ENCODE measurements at places on chromosomes 16 and 17.

DNA sequence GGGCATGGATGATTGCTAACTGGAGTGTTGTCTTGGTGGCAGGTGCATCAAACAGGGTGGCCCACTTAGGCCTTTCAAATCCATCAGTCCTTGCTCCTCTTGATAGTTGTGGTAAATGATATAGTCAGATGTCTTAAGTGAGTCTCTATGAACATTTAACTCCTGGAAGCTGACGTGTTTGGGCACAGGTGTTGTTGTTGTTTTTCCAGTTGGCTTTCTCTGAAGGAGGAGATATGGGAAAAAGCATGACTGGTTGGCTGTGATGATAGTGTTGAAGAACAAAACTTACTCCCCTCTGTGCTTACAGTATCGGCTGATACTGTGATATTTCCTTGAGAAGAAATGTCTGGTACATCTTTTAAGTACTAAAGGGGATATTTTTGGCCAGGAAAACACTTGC is 18.0 kb downstream of the TNRC6A start:
- no peak for DNase-seq

- DNase-seq: no peak
Observed at GRCh38 chr17:65055708-65056638, 567 bp downstream of the GNA13 start.

DNA sequence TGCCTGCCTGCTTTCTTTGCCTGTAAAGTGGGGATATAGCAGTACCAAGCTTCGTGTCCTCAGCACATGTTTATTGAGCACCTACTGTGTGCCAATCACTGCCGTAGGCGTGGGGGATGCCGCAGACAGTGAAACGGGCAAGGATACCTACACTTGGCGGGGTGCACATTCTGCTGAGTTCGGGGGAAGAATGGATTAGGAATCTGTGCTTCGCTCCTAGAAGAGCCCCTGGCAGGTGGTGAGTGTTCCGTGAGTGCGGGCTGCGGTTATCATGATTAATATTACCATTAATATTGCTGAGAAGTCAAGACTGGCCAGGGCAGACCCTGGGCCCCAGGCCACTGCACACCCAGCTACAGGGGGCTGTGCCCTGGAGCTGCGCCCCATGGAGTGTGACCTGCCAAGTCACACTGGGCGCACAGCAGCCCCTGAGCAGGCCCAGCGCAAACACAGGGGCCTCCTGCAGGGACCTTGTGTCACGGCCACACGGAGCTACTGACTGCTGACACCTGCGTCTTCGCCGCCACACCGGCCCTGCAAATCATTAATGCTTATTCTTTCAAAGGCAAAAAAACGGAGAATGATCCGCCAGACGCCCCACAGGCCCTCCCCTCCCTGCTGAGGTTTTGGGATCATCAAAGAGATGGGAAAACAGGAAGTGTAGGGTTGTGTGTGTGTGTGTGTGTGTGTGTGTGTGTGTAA is 213.4 kb upstream of the GSE1 start:
- DNase-seq: no peak

DNA sequence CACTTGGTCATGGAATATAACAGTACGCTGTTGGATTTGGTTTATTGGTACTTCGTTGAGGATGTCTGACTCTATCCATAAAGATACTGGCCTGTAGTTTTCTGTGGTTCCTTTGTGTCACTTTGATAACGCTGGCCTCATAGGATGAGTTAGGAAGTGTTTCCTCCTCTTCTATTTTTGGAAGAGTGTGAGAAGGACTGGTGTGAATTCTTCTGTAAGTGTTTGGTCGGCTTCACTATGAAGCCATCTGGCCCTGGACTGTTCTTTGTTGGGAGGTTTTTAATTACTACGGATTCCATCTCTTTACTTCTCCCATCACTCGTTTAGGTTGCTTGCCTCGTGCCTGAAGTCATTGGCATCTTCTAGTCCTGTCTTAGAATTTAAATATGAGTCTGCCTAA is 117.3 kb downstream of the OR1D5 start:
- no peak for DNase-seq

- DNase-seq: no peak
Observed at GRCh38 chr17:73788111-73788510, 143.9 kb upstream of the SDK2 start.

DNA sequence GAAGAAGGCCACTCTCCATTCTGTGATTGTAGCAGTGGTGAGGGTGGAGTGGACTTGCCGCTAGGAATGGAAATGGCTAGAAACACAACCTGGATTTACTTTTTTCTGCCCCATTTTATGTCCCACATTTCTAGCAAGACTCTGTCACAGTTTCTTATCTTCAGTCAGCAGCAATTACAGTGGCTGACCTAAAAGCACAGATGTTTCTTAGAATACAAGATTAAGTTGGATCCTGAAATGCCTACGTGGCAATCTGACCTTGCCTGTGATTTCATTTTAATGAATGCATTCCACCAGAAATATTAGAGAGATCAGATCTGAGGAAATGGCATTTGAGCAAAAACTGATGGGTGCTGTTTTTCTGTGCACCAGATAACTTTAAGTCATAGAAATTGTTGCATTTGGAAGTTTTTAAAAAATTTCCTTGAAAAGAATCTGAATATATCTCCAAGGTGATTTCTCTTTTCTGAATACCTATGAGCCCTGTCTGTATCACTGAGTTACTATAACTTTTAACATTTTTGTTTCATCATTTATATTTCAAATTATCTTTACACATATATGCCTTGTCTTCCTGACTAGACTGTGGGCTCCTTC is 5.4 kb downstream of the HEATR3 start:
- DNase-seq: no peak

DNA sequence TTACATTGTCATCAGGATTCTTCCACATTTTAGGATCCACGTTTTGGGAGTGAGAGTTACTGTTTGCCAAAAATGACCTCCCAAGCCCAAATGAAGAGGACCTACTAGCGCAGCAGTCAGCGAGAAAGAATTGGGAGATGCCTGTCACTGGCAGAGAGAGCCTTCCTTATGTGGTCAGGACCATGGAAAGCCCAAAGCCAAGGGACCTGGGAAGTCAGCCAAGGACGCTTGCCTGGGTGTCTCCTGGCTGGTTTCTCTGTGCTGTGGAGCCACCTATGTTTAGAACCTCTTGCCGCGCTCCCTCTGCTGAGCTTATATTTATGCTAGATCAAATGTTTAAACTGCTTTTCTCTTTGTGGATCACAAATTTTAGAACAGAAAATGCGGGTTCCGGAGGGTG is 24.9 kb upstream of the RHBDL3 start:
- DNase-seq: no peak

DNA sequence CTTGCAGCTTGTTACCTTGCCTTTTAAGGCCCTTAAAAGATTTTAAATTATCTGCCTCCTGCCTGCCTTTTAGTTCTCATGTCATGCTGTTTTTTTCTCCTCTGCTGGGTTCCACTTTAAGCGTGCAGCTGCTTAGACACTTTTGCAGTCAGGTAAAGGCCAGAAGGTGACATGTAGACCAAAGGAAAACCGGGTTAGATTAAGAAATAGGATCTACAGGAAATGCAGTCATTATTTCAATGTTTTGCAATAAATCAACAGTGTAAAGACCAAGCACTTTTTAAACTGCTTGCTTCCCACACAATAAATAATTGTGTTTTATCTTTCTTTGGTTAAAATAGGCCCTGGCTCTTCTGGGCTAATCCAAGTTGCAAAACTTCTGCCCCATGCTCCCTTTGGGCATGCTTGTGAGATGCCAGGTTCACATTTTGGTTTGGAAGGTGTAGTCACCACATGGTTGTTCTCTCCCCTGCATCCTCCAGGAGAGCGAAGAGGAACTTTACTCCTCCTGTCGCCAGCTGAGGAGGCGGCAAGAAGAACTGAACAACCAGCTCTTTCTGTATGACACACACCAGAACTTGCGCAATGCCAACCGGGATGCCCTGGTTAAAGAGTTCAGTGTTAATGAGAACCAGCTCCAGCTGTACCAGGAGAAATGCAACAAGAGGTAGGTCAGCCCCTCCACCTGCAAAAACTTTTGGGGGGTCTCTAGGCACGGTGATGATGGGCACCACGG is 54.9 kb downstream of the SDR42E1 start:
- no peak for DNase-seq

- DNase-seq: no peak
Observed at GRCh38 chr16:23183543-23183862, 958 bp downstream of the SCNN1G start.

DNA sequence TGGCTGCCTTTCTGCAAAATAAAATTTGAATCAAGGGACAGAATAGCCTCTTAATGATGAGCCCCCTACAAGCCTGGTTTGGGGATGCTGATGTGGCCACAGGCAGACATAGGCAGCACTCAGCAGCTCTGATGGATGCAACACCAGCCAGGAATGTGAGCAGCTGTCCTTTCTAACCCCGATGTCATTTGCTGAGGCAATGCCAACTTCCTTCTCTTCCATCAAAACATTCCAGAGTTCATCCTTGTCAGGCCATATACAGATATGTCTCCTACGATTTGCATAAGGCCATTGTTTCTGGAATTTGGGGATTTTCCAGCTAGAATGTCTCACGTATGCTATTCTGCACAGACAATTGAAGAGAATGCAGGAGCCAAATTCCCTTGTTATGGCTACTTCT is 52.1 kb upstream of the MYOCD start:
- DNase-seq: no peak

- DNase-seq: no peak
Observed at GRCh38 chr17:48505788-48506187, 25.0 kb downstream of the HOXB1 start.

DNA sequence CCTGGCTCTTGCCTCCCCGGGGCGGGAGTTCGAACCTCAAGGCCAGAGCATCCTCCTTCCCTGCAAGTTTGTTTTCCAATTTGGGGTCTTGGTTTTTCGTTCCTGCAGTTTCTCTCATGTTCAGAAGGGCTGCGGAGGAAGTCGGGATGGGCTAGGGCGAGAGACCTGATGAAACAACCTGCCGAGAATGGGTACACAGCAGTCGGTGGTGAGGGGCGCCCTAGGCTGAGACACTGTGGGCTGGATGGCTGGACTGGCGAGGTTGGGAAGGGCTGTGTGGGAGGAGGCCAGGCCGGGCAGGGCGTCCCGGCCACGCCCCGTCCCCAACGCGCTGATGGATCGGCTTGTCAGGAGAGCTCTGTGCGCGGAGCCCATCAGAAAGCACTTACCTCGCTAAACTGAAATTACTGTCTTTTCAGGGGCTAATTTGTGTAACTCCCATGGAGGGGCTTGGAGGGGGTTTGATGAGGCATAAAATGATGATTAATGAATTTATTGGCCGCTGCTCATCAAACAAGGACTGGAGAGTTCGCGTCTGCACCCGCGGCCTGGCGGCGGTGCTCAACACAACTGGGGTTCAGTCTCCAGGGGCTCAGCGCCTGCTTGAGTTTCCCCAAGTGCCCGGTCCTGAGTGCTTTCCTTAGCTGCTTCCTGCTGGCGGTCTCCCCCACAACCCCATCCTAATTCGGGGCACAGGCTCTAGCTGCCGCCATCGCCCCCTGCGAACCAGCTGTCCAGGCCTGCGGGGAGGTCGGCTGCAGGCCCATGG is 9.0 kb downstream of the IRX5 start:
- DNase-seq: no peak

DNA sequence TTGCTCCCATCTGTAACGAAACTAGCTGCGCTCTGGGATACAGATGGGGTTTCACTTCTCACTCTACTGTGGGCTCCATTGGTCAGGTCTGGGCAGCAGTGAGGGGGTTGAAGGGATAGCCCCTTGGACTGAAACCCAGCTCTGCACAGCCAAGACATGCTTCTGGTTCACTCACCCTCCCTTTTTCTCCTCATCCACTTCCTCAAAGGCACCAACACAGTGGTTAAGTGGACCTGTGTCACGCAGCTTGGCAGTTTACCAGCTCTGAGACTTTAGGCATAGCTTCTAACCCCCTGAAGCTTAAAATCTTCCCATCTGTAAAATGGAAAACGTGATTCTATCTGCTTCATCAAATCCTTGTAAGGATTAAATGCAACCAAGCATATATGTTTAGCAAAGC is 11.5 kb upstream of the KRT38 start:
- DNase-seq: no peak

GRCh38 chr17:73387746-73388577 is 76.2 kb upstream of the CDC42EP4 start:
- DNase-seq: no peak

- no peak for DNase-seq
Observed at GRCh38 chr17:43020789-43021740, 1.1 kb downstream of the VAT1 start.

- no peak for DNase-seq
Observed at GRCh38 chr17:77332981-77333685, 192.4 kb downstream of the SEC14L1 start.

GRCh38 chr17:63464691-63465236 is 12.1 kb upstream of the ACE start:
- no peak for DNase-seq

DNA sequence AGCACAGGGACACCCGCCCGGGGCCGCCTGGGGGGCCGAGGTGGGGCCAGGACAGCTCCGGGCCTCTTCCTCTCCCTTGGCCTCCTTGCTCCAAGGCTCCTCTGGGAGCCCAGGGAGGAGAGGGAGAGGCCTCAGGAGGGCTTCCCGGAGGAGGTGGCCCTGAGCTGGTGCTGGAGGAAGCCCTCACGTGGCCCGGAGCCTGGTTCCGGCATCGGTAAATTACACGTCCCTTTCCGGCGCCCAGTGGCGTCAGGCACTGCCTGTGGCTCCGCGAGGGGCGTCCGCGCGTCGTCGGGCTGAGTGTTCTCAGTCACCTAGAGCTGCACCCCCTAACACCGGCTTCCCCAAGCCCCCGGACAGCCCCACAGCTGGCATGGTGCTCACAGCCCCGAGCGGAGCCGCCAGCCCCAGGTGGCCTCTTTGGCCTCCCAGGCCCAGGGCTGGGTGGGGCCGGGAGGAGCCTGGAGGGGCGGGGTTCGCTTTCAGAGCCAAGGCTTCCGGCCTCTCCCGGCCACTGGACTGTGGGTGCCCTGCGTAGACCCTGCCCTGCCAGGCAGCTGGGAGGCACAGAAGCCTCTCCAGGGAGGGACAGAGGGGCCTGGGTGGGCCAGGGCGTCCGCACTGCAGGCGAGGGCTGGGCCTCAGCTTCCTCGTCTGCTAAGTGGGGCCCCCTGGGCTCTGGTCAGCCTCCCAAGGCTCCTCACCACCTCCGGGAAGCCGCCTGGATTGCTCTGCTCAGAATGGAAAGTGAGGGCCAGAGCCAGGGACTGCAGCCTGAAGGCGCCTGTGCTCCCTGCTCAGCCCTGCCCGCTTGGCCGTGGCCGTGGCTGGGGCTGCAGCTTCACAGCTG is 27.9 kb upstream of the SSTR5 start:
- no peak for DNase-seq

- no peak for DNase-seq
Observed at GRCh38 chr16:49822649-49823370, 33.1 kb downstream of the ZNF423 start.
